ENCODE measurements at places on chromosomes 7 and 10.

GRCh38 chr10:15068802-15069201, 19.8 kb downstream of the ACBD7 start:
- DNase-seq, result no peak

DNA sequence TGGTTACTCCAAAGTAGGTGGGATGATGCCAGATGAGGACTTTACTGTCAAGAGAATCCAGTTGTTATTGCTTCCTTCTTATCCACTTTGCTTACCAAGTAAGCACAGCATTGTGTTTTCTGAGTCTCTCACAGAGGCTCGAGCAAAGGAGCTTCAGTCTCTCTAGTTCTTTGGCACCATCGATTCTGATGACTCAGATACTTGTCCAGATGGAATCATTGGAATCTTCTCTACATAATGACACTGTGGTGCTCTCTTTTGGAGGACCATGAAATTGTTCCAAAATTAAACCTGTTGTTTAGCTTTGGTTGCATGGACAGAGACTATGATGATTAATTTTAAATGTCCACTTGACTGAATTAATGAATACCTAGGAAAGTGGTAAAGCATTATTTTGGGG, 132.6 kb downstream of the NXPH1 start:
- no peak for DNase-seq

- no peak for DNase-seq
These were observed 67.3 kb downstream of the AP3M1 start for GRCh38 chr10:74083304-74083703.

- no peak for DNase-seq
These were observed 27.4 kb upstream of the PLA2G12B start for GRCh38 chr10:72981882-72982529.

- no peak for DNase-seq
These were observed 391.3 kb downstream of the AUTS2 start for GRCh38 chr7:69989551-69989950.

GRCh38 chr10:51291961-51292360, 217.7 kb downstream of the PRKG1 start:
- DNase-seq, result no peak

DNA sequence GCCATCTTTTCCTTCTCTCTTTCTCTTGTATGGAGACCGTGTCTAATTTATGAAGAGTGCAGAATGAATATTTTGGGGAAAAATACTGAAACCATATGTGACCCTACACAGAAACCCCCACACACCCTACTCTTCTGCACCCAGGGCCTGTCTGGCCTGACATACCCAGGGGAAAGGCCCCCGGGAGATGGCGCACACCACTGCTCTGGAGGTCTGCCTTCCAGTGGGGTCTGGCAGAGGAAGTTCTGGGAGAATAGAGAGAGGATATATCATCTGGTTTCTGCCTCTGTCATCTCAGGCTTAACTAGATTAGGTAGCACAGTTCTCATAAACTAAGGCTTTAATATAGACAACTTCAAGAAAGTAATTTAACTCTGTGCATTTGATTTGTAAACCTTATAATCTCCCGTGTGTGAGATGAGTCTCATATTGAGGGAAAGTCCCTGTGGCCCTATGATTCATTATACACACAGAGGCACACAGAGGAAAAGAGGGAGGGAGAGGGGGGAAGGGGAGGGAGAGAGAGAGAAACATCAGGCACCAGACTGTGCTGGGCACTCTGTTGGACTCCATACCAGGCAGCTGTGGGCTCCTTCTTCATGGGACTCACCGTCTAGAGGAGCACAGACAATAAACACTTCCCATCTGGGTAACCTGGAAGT, 123.3 kb downstream of the AOAH start:
- no peak for DNase-seq

DNA sequence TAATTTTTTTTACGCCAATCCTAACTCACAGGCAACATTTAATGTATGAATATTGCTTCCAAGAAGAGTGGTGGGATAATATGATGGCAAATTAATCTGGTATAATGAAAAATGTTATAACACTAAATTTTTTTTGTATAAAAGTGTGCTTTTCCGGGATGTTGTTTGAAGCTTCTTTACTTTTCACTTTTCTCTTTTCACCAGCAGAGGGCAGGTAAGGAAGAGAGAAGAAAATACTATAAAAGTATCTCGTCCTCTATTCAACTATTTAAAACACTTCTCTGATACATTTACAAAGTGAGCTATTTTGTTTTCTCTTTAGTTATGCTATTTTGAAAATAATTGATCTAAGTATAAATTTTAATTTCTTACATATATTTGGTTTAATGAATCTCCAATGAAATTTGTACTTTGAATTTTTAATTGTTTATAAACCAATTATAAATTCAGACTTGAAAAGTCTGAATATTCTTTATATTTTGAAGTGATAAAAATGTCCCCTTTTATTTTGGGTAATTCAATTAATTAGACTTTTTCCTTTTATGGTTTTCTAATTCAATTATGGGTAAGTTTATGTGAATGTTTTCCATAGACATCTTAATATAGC, 20.7 kb upstream of the CFTR start:
- no peak for DNase-seq

Measured in NCI-H2171 (cell line).